ENCODE measurements at places on chromosomes 12 and 14.

GRCh38 chr12:68620519-68621471 is 10.1 kb downstream of the RAP1B start:
- peaks cover 3% of the 10 kb centered on the region for H3K4me1 ChIP-seq
- no peaks in the 10 kb centered on the region for H3K27me3 ChIP-seq
- H3K27ac ChIP-seq = no peak overlapping the region

DNA sequence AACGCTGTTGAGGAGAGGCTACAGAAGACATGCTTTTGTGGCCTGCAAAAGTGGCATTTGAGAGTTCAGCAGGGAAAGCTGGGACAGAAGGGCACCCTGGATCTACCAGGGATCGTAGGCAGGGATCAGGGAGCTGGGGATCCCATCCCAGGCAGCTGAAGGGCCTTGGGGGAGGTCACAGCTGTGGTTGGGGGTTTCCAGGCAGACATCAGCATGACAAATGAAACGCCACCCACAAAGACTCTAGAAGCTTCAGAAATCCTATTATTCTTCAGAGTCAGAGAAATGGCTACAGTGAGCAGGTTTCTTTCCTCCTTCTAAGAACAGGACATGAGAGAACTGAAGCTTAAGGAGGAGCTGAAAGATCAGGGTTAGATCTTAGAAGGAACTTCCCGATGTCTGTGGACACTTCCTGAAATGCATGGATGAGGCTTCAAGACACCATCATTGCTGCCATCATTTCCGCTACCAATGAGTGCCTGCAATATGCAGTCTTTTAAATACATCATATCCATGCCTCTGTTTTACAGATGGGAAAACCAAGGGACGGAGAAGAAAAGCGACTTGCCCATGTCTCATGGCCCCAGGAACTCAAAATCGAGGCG is 104.3 kb downstream of the RBM19 start:
- no peak overlapping the region for H3K4me3 ChIP-seq
- H3K27ac ChIP-seq = no peak overlapping the region
- H3K27me3 ChIP-seq = no peaks in the 10 kb centered on the region
- H3K36me3 ChIP-seq = peaks cover 19% of the 10 kb centered on the region
- no peak for DNase-seq

DNA sequence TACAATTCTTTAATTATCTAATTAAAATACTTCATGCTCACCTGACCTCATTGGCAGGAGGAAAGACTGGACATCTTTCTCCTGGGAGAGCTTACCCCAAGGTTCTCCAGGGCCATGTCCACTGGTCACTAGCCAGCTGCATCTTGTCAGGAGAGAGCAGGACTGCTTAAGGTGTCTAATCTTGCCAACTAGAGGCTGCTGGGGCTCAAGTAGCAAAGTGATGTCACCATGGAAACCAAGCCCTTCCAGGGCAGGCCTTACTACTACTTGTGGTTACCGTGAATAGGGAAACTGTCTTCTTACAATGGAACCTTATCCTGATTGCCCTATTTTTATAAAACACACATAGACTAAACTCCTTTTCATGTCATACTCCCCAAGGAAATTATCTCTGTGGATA is 376.4 kb downstream of the SNAPC1 start:
- no peaks in the 10 kb centered on the region for H3K4me1 ChIP-seq
- no peaks in the 10 kb centered on the region for H3K27me3 ChIP-seq
- H3K36me3 ChIP-seq = no peaks in the 10 kb centered on the region
- no peak for DNase-seq

DNA sequence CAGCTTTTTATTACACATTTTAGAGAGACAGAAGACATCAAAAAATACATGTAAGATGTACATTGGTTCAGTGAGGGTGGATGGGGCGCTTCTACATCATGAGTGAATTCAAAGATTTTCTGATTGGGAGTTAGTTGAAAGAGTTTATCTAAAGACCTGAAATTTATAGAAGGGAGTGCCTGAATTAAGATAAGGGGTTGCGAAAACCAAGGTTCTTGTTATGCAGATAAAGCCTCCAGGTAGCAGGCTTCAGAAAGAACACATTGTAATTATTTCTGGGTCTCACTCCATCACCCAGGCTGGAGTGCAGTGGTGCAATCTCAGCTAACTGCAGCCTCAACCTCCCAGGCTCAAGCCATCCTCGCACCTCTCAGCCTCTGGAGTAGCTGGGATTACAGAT is 26.2 kb upstream of the TMPO start:
- H3K4me3 ChIP-seq = no peak overlapping the region
- no peak overlapping the region for H3K27ac ChIP-seq
- no peaks in the 10 kb centered on the region for H3K27me3 ChIP-seq
- DNase-seq = peak; percentile 60
- H3K4me1 ChIP-seq = peaks cover 20% of the 10 kb centered on the region

- H3K4me1 ChIP-seq = no peaks in the 10 kb centered on the region
- no peaks in the 10 kb centered on the region for H3K27me3 ChIP-seq
- no peak for DNase-seq
- no peaks in the 10 kb centered on the region for H3K36me3 ChIP-seq
- no peak overlapping the region for H3K27ac ChIP-seq
These were observed 239.3 kb downstream of the MED13L start for GRCh38 chr12:116037941-116038837.

- no peak overlapping the region for H3K27ac ChIP-seq
- H3K27me3 ChIP-seq = peaks cover 2% of the 10 kb centered on the region
- H3K4me1 ChIP-seq = no peaks in the 10 kb centered on the region
- DNase-seq = no peak
These were observed 374.9 kb downstream of the GXYLT1 start for GRCh38 chr12:41769810-41770209.

DNA sequence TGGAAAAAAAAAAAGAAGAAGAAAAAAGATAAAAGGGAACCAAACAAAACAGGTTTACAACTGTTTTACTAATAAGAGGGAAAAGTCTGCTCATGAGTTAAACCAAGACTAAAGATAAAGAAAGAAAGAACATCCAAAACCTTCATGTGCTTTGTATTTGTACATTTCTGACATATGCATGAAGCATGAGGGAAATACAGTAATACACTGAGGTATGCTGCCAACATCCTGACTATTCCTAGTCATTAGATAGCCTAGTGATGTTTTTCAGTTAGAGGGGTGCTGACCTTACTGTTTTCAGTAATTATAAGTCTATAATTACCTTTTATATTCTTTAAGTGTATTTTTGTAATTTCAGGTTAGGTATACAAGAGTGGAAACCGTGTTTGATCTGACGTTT is 793.3 kb downstream of the DIO2 start:
- no peaks in the 10 kb centered on the region for H3K36me3 ChIP-seq
- H3K4me1 ChIP-seq = peaks cover 3% of the 10 kb centered on the region
- H3K4me3 ChIP-seq = no peak overlapping the region

GRCh38 chr14:93185349-93185720 is 218 bp downstream of the LYSET start:
- no peaks in the 10 kb centered on the region for H3K27me3 ChIP-seq
- peaks cover 11% of the 10 kb centered on the region for H3K4me1 ChIP-seq
- peak overlapping the region; percentile 93 for H3K27ac ChIP-seq
- H3K4me3 ChIP-seq = peak overlapping the region; percentile 68
- H3K36me3 ChIP-seq = peaks cover 18% of the 10 kb centered on the region
- DNase-seq = no peak

DNA sequence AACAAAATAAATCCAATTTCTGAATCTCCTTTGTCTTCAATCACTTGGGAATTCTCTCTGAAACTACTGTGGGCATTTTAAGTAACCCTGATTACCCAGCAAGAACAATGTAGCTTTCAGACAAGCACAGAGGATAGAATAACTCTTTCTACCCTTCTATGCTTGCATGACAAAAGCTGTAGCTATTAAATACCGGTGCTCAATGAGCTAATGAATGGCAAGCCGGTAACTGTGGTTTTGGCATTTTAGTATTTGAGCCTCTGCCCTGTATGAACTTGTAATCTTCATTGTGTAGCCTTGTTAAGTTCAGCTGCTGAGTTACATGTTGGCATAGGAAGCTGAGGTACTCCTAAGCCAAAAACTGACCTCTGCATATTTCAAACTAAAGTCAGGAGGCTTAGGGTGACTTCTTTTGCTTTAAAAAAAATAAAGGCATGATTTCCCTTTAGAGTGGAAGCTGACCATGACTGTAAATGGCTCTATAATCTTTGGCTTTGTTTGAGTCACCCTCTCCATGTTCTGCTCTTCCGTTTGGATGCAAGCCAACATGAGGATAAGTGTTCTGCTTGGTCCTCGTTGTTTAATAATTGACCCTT is 171.0 kb upstream of the HIF1A start:
- no peaks in the 10 kb centered on the region for H3K36me3 ChIP-seq
- H3K27ac ChIP-seq = no peak overlapping the region
- no peak overlapping the region for H3K4me3 ChIP-seq

DNA sequence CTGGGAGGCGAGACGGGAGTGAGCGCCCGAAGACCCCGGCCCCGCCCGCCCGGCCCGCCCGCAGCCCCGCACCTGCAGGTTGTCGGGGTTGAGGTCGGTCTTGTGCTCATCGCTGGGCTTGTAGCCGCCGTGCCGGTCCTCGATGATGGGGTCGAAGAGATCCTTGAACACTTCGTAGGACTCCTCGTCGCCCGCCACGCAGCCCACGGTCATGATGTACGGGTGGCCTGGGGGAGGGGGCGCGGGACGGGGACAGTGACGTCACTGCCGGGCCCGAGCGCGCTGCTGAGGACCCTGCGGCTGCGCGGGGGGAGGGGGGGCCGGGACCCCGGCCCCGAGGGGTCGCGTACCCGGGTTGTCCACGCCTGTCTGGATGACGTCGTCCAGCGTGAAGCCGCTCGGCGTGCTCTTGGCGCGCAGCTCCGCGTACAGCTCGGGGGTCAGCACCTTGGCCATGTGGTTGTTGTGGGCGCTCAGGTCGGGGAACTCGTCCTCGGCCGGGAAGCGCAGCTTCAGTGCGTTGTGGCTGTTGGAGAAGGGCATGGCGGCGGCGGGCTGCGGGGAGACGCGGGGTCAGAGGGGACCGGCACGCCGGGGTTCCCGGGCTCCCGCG is 573 bp downstream of the CKB start:
- peaks cover 2% of the 10 kb centered on the region for H3K27me3 ChIP-seq
- peak overlapping the region; percentile 63 for H3K27ac ChIP-seq
- DNase-seq = no peak
- H3K4me3 ChIP-seq = peak overlapping the region; percentile 66
- peaks cover 18% of the 10 kb centered on the region for H3K36me3 ChIP-seq

DNA sequence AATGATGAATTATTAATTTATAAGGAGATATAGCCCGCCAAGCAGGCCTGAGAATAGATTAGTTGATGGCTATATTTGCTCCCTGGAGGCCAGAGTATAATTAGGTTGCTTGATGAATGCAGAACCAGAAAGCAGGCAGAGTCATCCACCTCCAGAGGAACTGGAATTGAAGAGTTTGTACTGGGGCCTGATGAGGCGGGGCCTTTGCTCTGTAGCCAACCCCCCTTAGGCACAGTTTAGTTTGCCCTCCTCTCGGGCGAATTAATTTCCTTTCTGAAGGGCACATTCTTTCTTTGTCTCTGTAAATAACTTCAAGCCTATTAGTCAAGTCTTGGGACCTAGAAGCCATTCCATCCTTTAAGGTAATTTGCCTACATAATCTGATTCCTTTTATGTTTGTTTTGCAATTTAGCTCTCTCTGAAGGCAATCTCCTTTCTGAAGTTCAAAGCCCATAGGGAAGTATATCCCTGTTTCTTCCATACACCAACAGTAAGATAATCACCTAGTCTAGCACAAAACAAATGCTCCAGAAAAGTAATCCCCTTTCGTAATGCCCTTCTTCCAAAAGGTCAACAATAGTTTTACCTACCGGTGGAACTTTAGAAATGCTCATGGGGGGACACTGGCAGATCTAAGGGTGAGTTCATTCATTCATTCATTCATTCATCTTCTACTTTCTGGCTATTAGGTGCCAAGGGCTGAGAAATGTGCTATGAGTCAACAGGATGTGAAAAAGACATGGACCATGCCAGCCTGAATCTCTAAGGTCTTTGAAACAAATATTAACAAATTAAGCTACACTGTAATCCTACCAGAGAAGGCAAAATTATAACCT is 84.8 kb upstream of the NUDT4 start:
- no peaks in the 10 kb centered on the region for H3K36me3 ChIP-seq
- H3K27ac ChIP-seq = no peak overlapping the region
- no peak overlapping the region for H3K4me3 ChIP-seq

DNA sequence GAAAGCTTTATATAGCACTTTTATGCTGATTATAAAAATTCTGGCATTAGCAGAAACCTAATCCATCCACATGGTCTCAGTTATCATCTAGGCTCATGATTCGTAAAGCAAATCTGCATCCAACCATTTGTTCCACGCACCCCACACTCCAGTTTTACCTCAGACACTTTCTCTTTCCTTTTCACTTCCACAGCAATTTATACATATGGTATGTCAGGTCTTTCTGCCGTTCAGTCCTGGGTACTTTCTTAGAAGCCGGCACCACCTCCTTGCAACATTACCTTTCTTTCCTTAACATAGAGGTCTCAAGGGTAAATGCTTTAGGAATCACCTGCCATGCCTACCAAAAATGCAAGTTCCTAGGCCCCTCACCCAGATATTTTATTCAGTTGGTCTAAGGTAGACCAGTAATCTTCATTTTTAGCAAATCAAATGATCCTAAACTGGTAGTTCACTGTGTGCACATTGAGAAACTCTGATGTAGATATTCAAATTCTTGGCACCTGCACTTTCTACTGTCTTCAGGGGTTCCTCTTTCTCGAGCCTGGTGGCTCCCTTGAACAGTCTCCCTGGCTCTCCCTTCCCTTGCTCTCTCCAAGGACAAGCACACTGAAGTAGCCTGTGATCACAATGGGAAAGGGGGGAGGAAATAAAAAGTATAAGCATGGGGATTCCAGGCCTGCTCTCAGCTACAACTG is 2.8 kb upstream of the KRAS start:
- H3K27me3 ChIP-seq = no peaks in the 10 kb centered on the region
- H3K36me3 ChIP-seq = no peaks in the 10 kb centered on the region
- peak; percentile 35 for DNase-seq
- H3K4me3 ChIP-seq = no peak overlapping the region

GRCh38 chr12:108310489-108310888 is 28.6 kb downstream of the CMKLR1 start:
- no peaks in the 10 kb centered on the region for H3K4me1 ChIP-seq
- no peaks in the 10 kb centered on the region for H3K27me3 ChIP-seq
- H3K36me3 ChIP-seq = no peaks in the 10 kb centered on the region

- no peak overlapping the region for H3K4me3 ChIP-seq
- no peaks in the 10 kb centered on the region for H3K36me3 ChIP-seq
- peaks cover 6% of the 10 kb centered on the region for H3K27me3 ChIP-seq
These were observed 233.7 kb downstream of the SLC25A21 start for GRCh38 chr14:36938678-36939077.

GRCh38 chr12:116765271-116765670 is 27.2 kb downstream of the RNFT2 start:
- H3K4me1 ChIP-seq = no peaks in the 10 kb centered on the region
- H3K36me3 ChIP-seq = no peaks in the 10 kb centered on the region
- DNase-seq = no peak
- no peak overlapping the region for H3K4me3 ChIP-seq
- H3K27ac ChIP-seq = no peak overlapping the region

DNA sequence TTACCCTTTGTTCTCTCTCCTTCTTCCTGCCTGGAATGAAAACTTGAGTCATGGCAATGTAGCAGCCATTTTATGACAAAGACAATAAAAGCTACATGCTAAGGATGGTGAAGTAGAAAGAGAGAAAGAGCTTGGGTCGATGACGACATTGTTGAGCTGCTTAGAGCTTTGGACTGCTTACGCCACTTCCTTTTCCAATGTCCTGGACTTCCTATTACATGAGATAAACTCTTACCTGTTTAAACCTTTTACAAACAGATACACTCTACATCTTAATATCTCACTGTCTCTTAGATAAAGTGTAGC is 70.1 kb downstream of the PEBP1 start:
- peak; percentile 50 for DNase-seq
- H3K27ac ChIP-seq = no peak overlapping the region
- peaks cover 6% of the 10 kb centered on the region for H3K36me3 ChIP-seq
- no peaks in the 10 kb centered on the region for H3K27me3 ChIP-seq

Measured in large intestine (tissue), 12 donors.